ENCODE measurements at places on chromosomes 12 and 14.

- no peak for DNase-seq
Measured at GRCh38 chr12:94690198-94690771, 39.9 kb upstream of the TMCC3 start.

- DNase-seq: no peak
Measured at GRCh38 chr14:38047195-38047902, 160.4 kb upstream of the SSTR1 start.

DNA sequence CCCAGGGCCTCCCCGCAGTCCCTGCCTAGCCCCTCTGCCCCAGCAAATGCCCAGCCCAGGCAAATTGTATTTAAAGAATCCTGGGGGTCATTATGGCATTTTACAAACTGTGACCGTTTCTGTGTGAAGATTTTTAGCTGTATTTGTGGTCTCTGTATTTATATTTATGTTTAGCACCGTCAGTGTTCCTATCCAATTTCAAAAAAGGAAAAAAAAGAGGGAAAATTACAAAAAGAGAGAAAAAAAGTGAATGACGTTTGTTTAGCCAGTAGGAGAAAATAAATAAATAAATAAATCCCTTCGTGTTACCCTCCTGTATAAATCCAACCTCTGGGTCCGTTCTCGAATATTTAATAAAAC, 2.2 kb downstream of the HOXC6 start:
- no peak for DNase-seq

- DNase-seq: no peak
Measured at GRCh38 chr12:2696136-2696535, 98.6 kb upstream of the FKBP4 start.

DNA sequence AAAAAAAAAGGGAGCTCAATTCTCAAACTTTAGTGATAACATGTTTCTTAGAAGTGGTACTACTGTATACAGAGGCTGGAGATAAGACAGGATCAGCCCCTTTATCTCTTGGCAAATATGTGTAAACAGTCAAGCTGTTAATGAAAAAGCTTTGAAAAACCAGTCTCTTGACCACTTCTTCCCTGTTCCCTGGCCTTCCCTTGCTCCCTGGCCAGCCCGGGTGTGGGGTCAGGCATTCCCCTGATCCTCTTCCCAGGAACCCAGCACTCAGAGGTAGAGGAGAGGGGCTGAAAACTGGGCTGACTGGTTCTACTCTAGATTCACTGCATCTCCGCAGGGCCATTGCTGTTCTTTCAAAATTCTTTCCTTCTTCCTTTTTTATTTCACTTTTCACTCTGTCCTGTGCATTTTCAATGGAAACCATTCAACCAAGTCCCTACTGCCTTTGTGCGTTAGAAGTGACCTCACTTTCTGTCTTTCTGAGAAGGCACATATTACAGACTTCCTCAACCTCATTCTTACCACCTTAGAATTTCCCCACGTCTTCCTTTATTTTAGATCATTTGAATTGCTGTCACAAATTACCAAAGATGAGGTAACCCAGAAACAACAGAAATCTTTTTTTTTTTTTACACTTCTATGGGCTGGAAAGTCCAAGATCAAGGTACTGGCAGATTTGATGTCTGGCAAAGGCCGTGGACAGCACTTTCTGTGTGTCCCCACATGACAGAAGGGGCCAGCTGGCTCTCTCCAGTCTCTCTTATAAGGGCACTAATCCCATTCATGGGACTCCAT, 5.7 kb downstream of the GNG2 start:
- DNase-seq: no peak

- DNase-seq: no peak
Measured at GRCh38 chr12:9977916-9978315, 6.7 kb downstream of the CLEC12A start.

DNA sequence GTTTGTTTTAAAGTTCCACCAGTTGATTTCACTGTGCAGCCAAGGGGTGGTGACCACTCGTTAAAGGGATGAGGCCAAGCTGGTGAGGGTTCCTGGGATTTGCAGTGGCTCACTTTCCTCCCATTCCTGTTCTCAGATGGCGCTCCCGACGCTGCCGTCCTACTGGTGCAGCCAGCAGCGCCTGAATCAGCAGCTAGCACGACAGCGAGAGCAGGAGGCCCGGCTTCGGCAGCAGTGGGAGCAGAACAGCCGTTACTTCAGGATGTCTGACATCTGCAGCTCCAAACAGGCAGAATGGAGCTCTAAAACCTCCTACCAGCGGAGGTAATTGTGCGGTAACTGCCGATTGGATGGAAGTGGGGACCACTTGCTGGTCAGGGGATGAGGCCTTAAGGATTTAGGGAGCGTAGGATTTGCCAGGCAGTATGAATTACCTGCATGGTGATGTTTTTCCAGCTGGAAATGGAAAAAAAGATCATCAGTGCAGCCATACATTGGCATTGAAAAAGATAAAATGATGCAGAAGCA, 2.9 kb downstream of the TCHP start:
- DNase-seq: no peak

GRCh38 chr12:102708108-102708507, 208.9 kb downstream of the PAH start:
- no peak for DNase-seq

- DNase-seq: no peak
Measured at GRCh38 chr12:130117701-130118100, 44.6 kb upstream of the FZD10 start.

DNA sequence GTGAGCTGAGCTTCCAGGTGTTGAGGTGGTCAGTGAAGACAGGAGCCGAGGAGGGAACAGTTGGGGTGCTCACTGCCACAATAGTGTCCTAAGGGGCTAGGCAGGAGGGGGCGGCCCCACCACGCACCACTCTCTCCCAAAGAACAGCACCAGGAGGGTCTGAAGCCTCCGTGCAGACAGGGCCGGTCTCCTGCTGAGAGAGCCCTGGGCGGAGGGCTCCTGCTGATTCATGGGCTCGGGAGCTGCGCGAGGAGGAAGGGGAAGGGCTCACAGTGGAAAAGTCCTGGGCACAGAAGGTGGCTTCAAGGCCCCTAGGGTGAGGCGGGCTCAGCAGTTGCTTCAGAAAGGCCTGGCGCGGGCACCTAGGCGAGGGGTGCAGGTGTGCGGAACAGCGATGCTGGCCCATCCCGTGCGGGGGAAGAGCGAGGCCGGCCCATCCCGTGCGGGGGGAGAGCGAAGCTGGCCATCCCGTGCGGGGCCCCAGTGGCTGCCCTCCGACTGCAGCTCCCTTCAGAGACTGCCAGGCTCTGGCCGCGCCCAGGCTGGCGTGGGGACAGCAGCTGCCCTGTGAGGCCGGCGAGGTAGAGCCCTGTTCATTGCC, 176.7 kb downstream of the ADGRD1 start:
- no peak for DNase-seq

DNA sequence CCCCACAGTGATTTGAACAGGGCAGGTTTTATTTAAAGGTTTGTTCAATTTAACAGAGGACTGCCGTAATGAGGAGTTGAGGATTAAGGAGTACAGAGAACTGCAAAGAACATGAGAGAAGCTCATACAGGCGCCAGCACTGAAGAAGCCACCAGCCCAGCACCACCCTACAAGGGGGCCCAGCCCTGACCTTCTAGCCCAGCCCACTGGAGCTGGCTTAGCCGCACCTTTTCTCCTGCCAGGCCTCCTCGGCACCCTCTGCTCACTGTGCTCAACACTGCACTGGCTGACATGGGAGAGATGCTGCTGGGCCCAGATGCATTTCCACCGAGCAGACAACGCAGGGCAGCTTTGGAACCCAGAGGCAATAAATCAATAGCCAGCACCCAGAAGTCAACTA, 36.5 kb upstream of the SFSWAP start:
- DNase-seq: no peak

GRCh38 chr12:131123817-131124216, 170.1 kb downstream of the ADGRD1 start:
- DNase-seq: no peak

- DNase-seq: peak; percentile 61
Measured at GRCh38 chr12:27331291-27331926, 1.2 kb upstream of the BMAL2 start.

DNA sequence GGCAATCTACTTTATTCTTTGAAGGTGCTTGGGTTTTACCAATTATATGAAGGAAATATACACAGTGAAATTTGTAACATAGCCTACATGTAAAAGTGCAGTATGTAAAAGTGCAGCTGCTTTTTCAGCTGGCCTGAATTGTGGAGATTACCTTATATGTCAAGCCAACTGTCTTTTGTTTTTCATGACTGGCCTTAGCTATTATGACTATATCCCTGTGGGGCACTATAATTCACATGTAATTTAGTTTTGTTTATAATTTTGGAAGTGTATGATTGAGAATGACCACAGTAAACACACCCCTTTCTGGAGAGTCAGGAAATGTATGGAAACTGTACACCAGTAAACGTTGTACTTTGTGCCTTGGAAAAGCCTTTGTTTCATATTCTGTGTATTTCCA, 435.0 kb upstream of the STXBP6 start:
- no peak for DNase-seq

GRCh38 chr14:23137813-23138535, 18.9 kb upstream of the CEBPE start:
- no peak for DNase-seq

- DNase-seq: no peak
Measured at GRCh38 chr12:68237619-68238018, 12.0 kb upstream of the IL26 start.

DNA sequence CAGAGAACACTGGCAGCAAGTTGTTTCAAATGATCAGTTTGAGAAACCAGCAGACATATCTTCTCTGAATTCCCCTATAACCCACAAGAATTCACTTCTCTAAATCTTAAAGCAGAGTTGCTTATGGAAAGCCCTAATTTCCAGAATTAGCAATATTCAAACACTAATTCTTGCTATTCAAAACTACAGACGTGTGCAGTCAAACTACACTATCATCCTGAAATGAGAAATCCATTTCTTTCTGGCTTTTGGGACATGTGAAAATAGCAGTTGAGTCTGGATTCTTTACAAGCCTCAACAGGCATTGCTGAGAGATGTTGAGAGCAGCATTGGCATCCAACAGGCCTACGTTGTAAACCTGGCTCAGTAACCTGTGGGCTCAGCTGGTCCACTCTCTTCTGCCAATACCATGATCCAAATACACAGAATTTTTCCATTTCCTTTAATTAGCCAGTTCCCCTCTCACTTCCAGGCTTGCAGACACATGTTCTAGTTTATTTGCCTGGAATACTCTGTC, 74.6 kb upstream of the TMTC1 start:
- DNase-seq: no peak

GRCh38 chr12:21814327-21814726, 39.8 kb upstream of the KCNJ8 start:
- DNase-seq: no peak

GRCh38 chr14:99326041-99326710, 54.2 kb upstream of the BCL11B start:
- no peak for DNase-seq

DNA sequence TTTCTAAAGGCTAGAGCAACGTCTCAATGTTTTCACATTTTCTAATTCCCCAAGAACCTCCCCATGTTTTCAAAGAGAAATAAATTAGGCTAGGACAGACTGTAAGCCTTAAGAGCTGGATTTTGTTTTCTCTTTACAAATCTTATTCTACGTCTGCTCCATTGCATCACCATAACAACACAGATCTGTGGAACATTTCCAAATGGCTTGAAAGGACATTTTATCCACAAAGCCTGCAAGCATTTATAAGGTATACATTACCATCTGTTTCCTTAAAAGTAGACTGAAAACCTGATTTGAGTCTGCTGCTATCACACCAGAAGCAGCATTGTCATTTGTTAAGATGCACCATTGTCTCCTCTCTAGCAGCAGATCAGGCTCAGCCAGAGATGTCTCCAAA, 115.3 kb upstream of the PLEKHA5 start:
- DNase-seq: no peak

DNA sequence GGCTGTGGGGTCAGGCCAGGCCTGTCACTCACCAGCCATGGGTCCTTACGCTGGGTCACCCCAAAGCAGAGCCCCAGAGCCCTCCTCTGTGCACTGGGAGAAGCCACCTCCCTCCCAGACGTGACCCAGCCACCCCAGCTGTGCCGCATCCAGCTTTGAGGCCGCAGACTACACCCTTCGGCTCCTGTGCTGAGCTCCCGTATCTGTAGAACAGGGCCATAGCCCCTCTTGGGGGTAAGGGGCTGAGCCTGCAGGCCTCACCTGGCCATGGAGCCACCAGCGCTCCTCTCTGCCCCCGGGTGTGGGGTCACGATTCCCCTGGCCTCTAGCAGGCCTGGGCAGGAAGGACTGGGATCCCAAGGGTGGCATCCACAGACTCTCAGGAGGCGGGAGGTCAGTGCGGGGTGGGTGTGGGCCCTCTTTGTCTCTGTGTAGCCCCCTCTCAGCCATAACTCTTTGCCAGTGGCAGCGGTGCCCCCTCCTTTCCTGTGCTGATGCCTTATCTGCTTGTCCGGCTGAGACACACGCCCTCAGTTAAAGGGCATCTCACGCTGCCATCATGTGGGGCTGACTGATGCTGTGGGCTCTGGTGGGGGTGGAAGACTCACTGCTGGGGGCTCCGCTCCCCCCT, 16.3 kb downstream of the ASPG start:
- DNase-seq: no peak
